Liver (tissue), 10 donors: ENCODE measurements at places on chromosomes 5 and 9. TPM values are rescaled to one million over a fixed set of nuclear protein-coding genes. Genes with fewer than 3 reads are reported as not detected.

The FOXD1 gene
- polyA plus RNA-seq = not detected

The NSG2 gene
- polyA plus RNA-seq = not detected

The CORO2A gene
- 1.5 TPM for polyA plus RNA-seq

The BSPRY gene
- 0.81 TPM for polyA plus RNA-seq

The ASTN2 gene
- polyA plus RNA-seq = 0.99 TPM

The ARID3C gene
- 0.58 TPM for polyA plus RNA-seq

The CATSPER3 gene
- polyA plus RNA-seq = 0.35 TPM

The BTNL9 gene
- 4.6 TPM for polyA plus RNA-seq

The PRDM9 gene
- not detected for polyA plus RNA-seq

The PHF24 gene
- 0.03 TPM for polyA plus RNA-seq

The CAMK2A gene
- polyA plus RNA-seq = not detected

The TMC1 gene
- polyA plus RNA-seq = 0.09 TPM

DNA sequence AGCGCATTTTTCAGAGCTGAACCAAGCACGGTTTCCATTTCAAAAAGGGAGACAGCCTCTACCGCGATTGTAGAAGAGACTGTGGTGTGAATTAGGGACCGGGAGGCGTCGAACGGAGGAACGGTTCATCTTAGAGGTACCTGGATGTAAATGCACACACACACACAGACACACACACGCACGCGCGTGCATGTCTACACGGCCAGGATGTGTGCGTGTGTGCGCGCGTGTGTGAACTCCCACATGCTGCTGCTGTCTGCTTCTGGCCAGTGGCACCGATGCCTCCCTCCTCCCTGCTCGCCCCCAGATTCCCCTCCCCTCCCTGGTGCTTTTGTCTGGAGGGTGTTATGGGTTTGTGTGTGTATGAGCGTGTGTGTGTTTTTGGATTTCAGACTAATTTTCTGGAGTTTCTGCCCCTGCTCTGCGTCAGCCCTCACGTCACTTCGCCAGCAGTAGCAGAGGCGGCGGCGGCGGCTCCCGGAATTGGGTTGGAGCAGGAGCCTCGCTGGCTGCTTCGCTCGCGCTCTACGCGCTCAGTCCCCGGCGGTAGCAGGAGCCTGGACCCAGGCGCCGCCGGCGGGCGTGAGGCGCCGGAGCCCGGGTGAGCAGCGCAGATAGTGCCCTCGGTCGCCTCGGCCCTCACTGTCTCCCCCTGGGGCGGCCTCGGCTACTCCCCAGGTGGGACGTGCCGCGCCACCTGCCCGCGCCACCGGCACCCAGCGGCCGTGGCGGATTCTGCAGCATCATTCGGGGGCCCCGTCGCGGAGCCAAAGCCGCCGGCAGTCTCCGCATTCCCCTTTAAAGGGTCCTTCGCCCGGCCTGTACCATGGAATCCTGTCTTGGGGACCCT lies at the start of gene NTRK2:
Gene NTRK2, plus strand, starts transcription at position 442 of the 850 bp plus-strand sequence. CDS start 1,020 bp downstream, outside the sequence.
- no peak for DNase-seq
- H3K27ac ChIP-seq = no peak within 1 kb of the TSS
- no peaks in the 10 kb centered on the region for H3K36me3 ChIP-seq
- H3K4me3 ChIP-seq = peak within 1 kb of the TSS; percentile 42
- peaks cover 3% of the 10 kb centered on the region for H3K27me3 ChIP-seq

- H3K27me3 ChIP-seq = no peaks in the 10 kb centered on the region
- H3K36me3 ChIP-seq = no peaks in the 10 kb centered on the region
- no peak for DNase-seq
Measured at GRCh38 chr9:22244139-22245011, 202.2 kb upstream of the DMRTA1 start.

DNA sequence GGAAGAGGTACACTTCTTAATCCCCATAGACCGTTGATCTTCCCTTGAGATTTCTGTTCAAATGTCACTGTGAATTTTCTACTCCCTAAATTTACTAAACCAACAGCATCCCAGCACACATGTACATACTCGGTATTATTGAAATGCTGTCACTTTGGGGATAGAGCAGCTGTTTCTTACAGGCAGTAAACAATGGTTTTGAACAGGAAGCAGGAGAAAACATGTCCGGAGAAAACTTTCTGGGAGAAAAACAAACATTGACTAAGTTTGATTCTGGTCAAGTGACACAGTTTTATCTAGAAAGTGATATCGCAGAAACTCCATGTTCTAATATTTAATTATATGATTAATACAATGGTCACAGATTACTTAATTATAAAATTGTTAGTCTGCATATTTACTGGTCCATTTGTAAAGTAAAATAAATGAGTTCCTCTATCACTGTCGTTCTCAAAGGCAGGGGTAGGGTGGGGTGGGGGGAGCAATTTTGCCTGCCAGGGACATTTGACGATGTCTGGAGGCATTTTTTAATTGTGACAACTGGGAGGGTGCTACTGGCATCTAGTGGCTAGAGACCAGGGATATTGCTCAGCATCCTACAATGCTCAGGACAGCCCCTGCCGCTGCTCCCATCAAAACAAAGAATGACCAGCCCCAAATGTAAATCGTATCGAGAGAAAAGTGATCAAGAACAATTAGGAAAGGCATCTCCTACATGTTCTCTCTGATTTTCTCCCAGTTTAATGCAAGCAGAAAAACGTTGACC lies 12.2 kb downstream of the TAS2R1 start:
- H3K27ac ChIP-seq = no peak overlapping the region
- no peaks in the 10 kb centered on the region for H3K4me1 ChIP-seq
- no peaks in the 10 kb centered on the region for H3K27me3 ChIP-seq
- no peak for DNase-seq
- no peak overlapping the region for H3K4me3 ChIP-seq
- no peaks in the 10 kb centered on the region for H3K36me3 ChIP-seq

GRCh38 chr5:96933764-96934707 lies 1.8 kb upstream of the LNPEP start:
- H3K27ac ChIP-seq = peak overlapping the region; percentile 91
- peak overlapping the region; percentile 88 for H3K4me3 ChIP-seq
- DNase-seq = peak; percentile 37
- no peaks in the 10 kb centered on the region for H3K27me3 ChIP-seq
- H3K36me3 ChIP-seq = no peaks in the 10 kb centered on the region
- H3K4me1 ChIP-seq = peaks cover 15% of the 10 kb centered on the region

DNA sequence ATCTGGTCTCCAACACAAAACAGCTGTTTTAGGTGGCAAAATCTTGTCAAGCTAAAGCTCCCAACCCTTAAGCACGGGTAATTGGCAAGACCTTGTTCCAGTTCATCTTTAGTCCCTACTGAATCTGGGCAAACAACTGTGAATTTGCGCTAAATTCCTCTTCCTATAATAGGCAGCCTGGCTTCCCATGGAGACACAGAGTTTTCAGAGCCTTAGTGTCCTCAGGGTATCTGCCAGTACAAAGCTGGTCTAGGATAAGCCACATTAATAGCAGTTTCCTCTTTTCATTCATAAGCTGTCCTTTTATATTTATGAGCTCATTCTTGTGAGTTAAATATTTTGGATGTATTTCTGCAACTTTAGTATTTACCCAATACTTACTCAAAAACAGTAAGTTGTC lies 59.5 kb downstream of the FGF10 start:
- no peak overlapping the region for H3K27ac ChIP-seq
- H3K27me3 ChIP-seq = no peaks in the 10 kb centered on the region
- H3K4me1 ChIP-seq = no peaks in the 10 kb centered on the region
- H3K36me3 ChIP-seq = no peaks in the 10 kb centered on the region
- DNase-seq = no peak
- no peak overlapping the region for H3K4me3 ChIP-seq

DNA sequence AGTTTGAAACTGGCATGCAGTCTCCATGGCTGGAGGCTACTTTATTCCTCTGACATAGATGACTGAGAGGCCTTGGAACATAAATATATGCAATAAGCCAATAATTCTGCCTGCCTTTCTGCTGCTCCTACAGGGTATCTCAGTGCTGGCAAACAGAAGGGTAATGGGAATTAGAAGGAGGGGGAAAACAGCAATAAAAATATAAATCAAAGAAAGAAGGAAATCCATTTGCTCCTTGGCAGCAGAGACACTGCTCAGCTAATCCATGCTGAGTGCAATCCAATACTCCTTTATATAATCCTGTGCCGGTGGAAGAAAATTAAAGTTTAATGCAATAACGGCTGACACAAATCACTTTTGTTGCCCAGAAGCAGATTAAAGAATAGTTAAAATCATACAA lies 478.9 kb downstream of the SPATA31D1 start:
- H3K4me3 ChIP-seq = no peak overlapping the region
- H3K4me1 ChIP-seq = no peaks in the 10 kb centered on the region
- DNase-seq = no peak
- no peaks in the 10 kb centered on the region for H3K36me3 ChIP-seq
- H3K27ac ChIP-seq = no peak overlapping the region
- no peaks in the 10 kb centered on the region for H3K27me3 ChIP-seq

- peak within 1 kb of the TSS; percentile 68 for H3K27ac ChIP-seq
- peaks cover 16% of the 10 kb centered on the region for H3K36me3 ChIP-seq
- H3K27me3 ChIP-seq = no peaks in the 10 kb centered on the region
- DNase-seq = peak; percentile 90
- peak within 1 kb of the TSS; percentile 96 for H3K4me3 ChIP-seq
Measured at GRCh38 chr9:131530920-131531832, at the start of gene UCK1. UCK1 (minus strand) TSS chr9:131531263; CDS start chr9:131531174, 89 bp downstream.

- H3K27ac ChIP-seq = peak overlapping the region; percentile 91
- no peak overlapping the region for H3K4me3 ChIP-seq
- H3K27me3 ChIP-seq = no peaks in the 10 kb centered on the region
- DNase-seq = no peak
- peaks cover 48% of the 10 kb centered on the region for H3K4me1 ChIP-seq
Measured at GRCh38 chr5:34487159-34487879, 168.8 kb upstream of the RAI14 start.

DNA sequence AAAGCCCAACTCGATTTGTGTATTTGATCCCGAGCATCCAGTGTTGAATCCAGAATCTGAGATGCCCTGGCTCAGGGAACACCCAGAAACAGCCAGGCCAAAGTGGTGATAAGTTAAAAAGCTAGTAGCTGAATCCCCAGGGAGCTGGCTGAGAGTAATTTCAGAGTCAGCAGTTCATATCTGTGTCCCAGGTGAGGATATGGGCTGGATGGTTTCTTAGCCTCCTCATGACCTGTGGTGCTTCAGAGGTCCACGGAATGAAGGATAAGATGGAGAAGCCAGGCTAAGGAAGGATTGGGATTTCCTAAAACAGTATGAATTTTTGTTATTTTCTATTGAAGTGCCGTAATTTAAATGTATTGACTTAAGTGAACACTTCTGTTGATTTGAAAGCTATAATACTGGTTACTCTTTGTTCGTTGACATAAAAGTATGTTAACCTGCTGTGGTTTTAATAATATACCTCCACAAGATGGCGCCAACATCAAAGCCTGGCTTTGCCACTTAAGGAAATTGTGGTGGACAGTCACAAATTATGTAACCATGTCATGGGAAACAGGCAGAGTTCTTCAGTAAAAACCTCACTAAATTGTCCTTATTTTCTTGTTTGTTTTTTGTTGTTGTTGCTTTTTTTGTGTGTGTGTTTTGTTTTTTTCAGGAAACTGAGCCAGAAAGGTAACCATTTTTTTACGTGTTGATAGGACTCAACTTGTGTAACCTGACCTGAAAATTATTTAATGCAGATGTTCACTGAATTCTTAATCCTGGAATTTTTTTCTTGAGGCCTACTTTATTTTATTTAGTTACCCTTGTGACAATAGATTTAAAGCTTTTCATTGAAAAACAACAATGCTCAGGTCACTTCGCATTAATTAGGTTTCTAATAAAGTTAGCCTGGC lies 11.4 kb downstream of the MTAP start:
- peaks cover 2% of the 10 kb centered on the region for H3K36me3 ChIP-seq
- no peak overlapping the region for H3K27ac ChIP-seq
- DNase-seq = no peak
- H3K4me3 ChIP-seq = no peak overlapping the region
- H3K4me1 ChIP-seq = peaks cover 13% of the 10 kb centered on the region

- H3K27ac ChIP-seq = no peak overlapping the region
- no peaks in the 10 kb centered on the region for H3K4me1 ChIP-seq
- DNase-seq = no peak
Measured at GRCh38 chr5:135269931-135270421, 129.1 kb downstream of the MACROH2A1 start.

GRCh38 chr9:112408275-112408674 lies 28.4 kb downstream of the HSDL2 start:
- H3K27ac ChIP-seq = no peak overlapping the region
- peaks cover 2% of the 10 kb centered on the region for H3K4me1 ChIP-seq
- no peaks in the 10 kb centered on the region for H3K27me3 ChIP-seq

DNA sequence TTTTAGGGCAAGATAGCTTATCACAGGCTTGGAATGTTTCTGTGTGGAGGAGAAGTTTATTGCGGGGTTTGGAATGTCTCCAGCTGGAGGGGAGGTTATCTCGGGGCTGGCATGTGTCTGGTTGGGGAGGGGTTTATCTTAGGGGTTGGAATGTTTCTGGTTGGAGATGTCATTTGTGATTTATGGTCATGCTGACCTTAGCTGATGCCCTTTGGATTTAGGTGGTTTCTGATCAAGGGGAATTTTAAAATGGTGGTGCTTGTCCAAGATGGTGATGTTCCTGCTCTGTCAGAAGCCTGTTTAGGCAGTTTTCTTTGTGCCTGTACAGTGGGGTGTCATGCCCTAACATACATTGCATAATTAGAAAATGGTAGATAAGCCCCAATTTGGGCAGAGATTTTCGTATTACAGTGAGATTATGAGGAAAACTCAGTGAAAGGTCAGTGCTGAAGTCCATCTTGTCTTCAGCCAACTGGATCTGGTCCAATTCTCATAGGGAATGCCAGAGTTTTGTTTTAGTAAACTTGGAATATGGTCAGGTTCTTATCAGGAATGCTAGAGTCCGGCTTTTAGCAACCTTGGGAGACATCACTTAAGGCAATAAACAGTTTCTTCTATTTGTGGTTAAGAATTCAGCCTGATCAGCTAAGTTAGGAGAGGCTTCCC lies 14.3 kb downstream of the CDK20 start:
- peaks cover 13% of the 10 kb centered on the region for H3K4me1 ChIP-seq
- no peak overlapping the region for H3K4me3 ChIP-seq
- no peaks in the 10 kb centered on the region for H3K36me3 ChIP-seq
- no peaks in the 10 kb centered on the region for H3K27me3 ChIP-seq
- DNase-seq = no peak

GRCh38 chr9:137021979-137022661 lies 5.9 kb downstream of the ABCA2 start:
- DNase-seq = peak; percentile 51
- no peak overlapping the region for H3K27ac ChIP-seq
- H3K27me3 ChIP-seq = no peaks in the 10 kb centered on the region
- H3K4me1 ChIP-seq = peaks cover 42% of the 10 kb centered on the region
- H3K4me3 ChIP-seq = no peak overlapping the region

GRCh38 chr5:76953551-76954382 lies 922 bp downstream of the CRHBP start:
- no peaks in the 10 kb centered on the region for H3K27me3 ChIP-seq
- peaks cover 17% of the 10 kb centered on the region for H3K4me1 ChIP-seq
- H3K27ac ChIP-seq = peak overlapping the region; percentile 7

- no peak overlapping the region for H3K4me3 ChIP-seq
- no peak overlapping the region for H3K27ac ChIP-seq
- DNase-seq = no peak
- no peaks in the 10 kb centered on the region for H3K36me3 ChIP-seq
- no peaks in the 10 kb centered on the region for H3K27me3 ChIP-seq
Measured at GRCh38 chr9:114733816-114734215, 51.8 kb upstream of the TEX48 start.

GRCh38 chr5:80905405-80905804 lies 54.8 kb upstream of the RASGRF2 start:
- no peaks in the 10 kb centered on the region for H3K36me3 ChIP-seq
- H3K27ac ChIP-seq = no peak overlapping the region
- DNase-seq = no peak
- H3K27me3 ChIP-seq = no peaks in the 10 kb centered on the region
- no peaks in the 10 kb centered on the region for H3K4me1 ChIP-seq

GRCh38 chr5:130796032-130796431 lies 369.0 kb downstream of the HINT1 start:
- H3K36me3 ChIP-seq = no peaks in the 10 kb centered on the region
- no peak overlapping the region for H3K27ac ChIP-seq
- H3K27me3 ChIP-seq = no peaks in the 10 kb centered on the region

GRCh38 chr5:169901896-169902295 lies 78.4 kb downstream of the INSYN2B start:
- DNase-seq = no peak
- H3K27me3 ChIP-seq = no peaks in the 10 kb centered on the region
- H3K4me1 ChIP-seq = no peaks in the 10 kb centered on the region
- no peak overlapping the region for H3K4me3 ChIP-seq
- H3K27ac ChIP-seq = no peak overlapping the region
